ENCODE measurements at places on chromosomes 3 and 15.

DNA sequence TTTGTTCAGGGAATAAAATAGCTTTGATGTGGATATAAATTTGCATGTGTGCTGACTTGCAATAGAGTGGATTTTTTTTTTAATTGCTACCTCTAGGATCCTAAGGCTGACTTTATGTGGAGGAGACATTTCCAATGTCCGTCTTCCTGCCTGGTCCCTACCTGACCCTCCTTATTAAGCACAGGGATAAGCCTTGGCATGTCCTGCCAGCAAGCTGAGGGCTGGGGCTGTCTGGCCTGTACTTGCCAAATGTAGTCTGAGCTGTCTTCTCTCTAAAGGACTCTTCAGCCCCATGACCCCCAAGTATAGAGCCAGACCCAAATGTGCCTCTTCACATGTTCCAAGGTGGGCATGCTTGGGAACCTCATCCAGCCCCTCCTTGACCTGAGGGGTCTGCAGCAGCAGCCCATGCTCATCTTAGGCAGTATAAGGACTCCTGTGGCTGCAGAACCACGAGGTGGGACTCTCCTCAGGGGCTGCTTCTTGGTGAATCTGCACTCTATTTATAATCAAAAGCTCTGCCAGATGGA lies 88.8 kb downstream of the CACNA1D start:
- no peak for DNase-seq

DNA sequence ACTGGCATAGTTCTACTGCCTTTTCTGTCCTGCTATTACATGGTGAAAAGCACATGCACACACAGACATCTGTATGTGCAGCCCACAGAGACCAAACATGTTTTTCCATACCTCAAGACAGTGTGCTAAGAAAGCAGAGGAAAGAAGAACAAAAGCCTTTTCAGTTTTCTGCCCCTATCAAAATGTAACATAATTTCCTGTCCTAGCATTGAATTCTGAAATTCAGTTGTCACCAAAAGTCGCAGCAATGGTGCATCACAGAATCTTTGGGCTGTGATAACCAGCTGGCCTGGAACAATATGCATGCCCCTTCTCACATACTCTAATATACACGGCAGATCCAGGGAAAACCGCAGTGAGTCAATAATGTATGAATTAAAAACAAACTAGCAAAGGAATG lies 153.8 kb upstream of the RAP2B start:
- no peak for DNase-seq

DNA sequence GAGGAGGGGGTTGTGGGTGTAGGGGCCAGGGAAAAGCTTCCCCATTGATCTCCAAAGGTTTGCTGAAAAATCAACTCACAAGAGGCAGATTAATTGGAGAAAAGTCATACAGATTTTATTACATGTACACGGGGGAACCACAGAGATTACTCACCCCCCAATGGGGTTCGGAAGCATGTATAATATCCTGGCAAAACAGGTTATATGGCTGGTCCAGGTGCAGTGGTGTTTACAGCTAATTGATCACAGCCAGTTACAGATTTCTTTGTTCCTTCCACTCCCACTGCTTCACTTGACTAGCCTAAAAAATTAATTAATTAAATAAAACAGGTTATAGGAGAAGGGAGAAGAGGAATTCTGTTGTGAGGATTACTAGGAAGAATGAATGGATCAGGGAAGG lies 22.4 kb downstream of the PRKCI start:
- DNase-seq = no peak

- no peak for DNase-seq
These were observed 304.0 kb upstream of the TLE3 start for GRCh38 chr15:70401709-70402108.

Data from NCI-H1930 (cell line).